ENCODE measurements at places on chromosomes 5 and 9.

GRCh38 chr5:111954516-111955395, 197.8 kb upstream of the NREP start:
- no peak for DNase-seq

DNA sequence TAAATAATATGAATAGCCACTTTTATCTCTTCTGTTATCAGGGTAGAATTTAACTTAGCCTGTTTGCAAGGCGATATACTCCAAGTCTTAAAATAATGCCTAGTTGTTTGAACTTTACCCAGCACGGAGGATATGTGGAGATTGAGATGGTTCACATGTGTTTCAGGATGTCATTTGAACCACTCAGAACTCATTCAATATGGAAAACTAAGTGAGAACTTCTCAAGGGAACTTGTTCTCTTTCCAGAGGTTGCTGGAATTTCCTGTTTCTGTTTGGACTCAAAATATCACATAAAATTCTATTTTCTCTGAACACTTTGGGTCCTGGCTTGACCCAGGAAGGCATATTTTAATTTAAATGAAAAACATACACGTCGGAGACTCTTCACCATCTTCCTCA, 139.1 kb upstream of the MYO10 start:
- DNase-seq, result no peak

- DNase-seq, result no peak
Measured at GRCh38 chr9:706606-707459, 134.7 kb upstream of the DMRT1 start.

GRCh38 chr5:152335461-152335860, 69.6 kb downstream of the NMUR2 start:
- DNase-seq, result no peak

DNA sequence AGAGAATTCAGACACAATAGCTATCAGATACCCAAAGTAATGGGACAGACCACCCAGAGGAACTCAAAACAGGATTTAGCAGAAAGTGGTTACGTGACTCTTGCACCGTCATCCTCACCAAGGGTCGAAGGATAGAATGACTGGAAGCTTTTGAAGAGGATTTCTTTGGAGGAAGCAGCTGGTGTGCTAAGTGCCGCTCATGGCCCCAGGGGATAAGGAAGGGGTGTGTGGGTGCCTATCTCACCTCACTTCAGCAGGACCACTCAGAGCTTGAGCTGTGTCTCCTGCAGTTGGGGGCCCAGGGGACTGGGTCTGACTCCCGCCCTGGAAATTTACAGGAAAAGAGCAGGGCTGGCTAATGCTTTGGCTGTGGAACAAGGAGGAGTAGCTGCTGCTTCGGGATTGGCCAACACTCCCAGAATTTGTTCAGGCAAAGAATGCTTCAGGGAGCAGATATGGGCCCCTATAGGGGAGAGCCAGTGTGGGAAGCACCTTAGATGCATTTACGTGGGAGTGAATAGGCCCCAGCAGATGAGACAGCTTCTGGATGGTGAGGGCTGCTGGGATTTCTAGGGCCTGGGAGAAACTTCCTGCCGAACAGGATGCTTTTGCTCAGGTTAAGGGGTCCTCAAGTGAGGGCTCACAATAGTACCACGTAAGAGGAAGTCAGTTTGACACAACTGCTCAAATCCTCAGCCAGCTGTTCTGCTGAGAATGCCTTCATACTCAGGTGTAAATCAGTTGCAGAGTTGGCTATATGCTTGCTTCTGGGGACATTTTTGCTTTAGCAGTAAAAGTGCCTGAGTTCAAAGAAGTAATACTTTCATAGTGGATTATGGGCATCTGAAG, 29.1 kb upstream of the TOMM5 start:
- no peak for DNase-seq

- DNase-seq, result no peak
Measured at GRCh38 chr5:59583151-59583809, 310.2 kb downstream of the PDE4D start.

DNA sequence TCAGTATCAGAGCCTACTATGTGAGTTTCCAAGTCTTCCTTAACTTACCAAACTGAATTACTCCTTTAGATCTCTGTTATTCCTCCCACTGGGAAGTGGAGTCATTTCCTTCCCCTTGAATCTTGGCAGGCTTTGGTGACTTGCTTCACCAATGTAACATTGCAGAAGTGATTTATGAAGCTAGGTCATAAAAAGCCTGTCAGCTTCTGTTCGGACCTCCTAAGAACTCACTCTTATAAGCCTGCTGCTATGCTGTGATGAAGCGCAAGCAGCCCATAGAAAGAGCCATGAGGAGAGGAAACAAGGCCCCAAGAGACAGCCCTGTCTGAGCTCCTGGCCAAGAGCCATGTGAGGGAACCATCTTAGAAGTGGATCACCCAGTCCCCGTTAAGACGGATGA, 14.2 kb upstream of the FOXB2 start:
- DNase-seq, result no peak

DNA sequence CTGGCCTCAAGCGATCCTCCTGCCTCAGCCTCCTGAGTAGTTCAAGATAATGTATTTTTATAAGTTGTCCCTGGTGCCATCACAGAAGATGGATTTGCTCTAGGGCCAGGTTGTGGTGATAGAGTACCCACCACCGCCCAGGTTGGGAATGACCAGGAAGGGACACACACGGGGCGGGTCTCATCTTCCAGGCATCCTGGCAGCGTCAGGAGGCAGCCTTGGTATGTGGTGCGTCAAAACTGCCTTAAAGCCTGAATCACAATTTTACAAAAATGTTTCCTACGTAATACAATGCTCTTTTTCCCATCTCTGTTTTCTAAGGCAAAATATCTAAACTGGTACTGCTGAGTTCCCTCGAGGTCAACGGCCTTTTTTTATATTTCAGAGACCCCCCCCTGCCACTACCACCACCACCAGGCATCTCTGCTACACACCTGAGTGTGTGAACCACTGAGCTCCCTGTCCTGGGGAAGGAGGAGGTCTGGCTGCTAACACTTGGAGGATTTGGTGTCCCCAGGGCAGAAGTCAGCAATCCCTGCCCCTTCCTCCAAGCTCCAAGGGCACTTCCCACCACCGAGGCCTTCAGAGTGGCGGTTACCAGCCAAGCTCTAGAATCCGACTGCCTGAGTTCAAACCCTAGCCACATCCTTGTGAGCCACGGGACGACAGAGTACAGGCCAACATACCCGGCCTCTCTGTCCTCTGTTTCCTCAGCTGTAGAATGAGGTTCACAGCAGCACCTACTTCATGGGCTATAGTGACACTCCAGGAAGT, 47.3 kb downstream of the SLC6A7 start:
- DNase-seq, result no peak

DNA sequence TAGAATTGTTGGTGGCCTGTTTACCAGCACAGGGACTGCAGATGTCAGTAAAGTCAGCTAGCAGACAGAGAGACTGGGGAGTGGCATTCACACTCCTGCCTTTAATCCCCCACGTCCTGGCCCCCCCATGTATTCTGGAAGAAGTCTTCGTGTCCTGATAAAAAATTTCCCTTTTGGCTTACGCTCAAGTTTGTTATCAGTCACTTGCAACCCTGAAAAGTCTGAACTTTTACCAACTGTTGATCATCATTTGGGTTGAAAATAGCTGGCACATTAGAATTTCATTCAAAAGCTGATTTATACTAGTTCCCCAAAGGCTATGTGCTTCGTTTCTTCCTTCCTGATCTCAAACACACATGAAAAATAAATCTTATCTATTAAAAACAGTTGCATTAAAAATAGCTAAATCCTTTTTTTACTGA, 5.8 kb upstream of the CRHBP start:
- DNase-seq, result no peak

DNA sequence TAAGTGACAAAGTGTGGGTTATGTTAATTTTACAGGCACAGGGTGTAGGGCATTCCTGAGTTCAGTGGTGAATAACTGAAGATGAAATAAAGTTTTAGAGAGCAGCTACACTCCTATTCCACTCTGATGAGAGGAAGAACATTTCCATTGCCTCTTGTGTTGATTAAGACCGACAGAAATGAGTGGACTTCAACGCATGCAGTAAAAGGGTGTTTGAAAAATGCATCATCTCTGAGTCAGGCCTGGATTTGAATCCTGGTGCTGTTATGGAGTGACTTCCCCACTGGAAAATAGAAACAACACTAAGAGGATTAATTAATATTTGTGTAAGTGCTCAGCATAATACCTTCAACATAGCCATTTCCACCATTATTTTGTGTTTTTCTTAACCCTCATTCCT, 86.3 kb downstream of the PRR16 start:
- DNase-seq, result no peak

DNA sequence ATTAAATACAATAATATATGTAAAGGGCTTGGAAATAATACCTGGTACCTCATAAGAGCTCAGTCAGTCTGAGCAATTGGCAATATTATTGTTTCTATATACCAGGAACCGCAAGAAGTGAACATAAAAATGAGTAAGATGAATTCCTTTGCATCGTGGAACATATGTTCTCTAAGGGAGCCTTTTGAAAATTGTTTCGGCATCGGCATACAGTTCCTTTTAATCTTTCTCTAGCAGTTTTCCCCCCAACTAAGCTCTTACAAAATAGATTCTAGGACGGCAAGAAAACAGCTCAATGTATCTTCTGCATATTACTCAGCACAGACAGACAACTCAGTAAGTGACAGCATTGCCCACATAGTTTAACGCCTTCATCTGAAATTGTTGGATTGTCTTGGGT, 426.6 kb upstream of the WWC1 start:
- no peak for DNase-seq

DNA sequence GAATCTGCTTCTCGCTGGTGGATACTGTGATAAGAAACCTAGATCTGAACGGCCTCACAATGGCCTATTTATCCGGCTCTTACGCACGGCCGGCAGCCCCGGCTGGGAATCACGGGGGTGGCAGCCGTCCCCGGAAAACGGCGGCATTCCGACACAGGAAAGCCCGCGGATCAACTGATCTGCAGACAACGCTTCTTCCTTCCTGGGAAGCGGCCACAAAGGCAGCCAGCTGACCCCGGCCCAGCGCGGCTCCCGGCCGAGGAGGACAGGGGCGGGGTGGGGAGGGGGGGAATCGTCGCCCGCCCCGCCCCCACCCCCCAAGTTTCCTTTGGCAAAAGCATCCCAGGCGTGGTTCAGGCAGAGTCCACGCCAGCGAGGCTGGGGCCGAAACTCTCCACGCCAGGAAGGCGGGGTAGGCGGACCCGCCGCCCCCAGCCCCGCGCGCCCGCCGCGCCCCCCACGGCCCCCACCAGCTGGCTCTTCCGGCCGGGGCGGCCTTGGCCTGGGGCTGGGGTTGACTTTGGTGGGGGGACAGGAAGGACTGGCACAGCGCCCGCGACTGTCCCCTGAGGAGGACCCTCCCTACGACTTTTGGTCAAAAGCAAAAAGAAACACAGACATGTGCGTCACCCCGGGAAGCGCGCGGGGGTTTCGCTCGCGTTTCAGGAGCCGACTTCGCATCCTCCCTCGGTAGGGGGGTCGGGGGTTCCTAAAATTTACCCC, 247.7 kb upstream of the ANKRD55 start:
- no peak for DNase-seq

DNA sequence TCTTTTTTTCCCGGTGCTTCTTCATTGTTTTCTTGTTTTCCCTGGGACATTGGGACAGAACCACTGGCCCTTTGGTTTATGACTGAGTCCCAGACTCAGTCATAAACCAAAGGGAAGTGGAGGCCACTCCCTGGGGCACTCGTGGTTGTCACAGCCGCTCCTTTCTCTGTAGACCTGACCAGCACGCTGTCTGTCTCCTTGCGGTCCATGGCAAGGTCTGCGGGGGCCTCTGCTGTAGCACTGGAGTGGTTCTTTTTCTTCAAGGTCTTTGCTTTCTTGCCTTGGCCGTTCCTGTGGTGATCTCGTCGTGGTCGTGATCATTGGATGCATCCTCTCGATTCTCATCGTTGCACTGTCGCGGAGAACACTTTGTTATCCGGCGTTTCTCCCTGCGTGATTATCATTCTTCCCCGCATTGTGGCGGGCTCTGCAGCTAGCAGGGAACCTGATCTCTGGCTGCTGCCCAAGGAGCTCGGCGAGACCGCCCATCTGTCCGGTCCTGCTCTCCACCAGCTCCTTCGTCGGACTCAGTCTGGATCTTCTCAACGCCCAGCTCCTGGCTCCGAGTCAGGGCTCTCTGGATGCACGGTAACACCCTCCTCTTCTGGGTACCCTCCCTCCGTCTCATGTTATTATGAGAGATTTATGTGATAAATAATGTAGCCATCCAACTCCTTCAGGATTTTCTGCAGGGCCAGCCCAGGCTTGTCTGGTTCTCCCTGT, 43.5 kb upstream of the MPDZ start:
- DNase-seq, result no peak

DNA sequence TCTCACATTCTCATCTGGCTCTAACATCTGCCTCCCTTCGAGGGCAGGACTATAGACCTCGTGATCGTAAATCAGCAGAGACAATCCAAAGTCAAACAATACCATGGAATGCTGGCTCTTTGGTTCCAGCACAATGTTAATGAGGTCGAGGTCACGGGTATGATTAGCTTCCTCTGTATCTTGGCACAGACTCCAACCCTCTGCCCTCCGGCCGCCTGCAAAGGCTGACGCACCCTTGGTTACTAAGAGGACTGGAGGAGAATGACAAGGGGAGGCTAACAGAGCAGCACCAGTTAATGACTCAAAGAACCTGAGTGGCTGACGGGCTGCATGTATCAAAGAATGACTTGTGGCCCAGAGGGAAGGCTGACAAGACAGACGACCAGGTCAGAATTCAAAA, 10.1 kb downstream of the LHFPL2 start:
- no peak for DNase-seq

DNA sequence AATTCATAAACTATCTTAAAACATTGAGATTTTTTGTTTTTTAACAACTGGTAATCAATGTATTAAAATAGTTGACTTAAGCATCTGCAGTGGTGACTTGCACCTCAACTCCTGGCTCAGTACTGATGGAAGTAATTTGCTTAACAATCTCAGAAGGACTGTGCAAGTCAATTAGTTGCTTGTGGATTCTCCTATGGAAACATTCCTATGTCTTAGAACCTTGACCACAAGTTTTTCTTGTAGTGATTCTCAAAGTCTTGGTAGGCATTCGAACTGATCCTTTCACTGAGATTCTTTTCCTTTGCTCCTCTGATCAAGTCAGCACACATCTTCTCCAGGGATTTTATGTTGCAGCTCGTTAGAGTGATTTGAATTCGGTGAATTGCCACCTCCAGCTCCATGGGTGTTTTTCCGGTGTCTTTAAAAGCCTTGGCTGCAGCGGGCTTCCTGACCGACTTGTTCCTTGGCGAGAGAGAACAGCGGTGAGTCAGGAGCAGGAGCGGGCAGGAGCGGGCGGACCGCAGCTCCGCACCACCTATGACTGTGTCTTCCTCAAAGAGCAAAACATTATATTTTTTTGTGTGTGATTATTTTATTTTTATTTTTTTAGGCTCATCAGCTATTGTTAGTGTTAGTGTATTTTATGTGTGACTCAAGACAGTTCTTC, 21.1 kb downstream of the HMGXB3 start:
- DNase-seq, result no peak

DNA sequence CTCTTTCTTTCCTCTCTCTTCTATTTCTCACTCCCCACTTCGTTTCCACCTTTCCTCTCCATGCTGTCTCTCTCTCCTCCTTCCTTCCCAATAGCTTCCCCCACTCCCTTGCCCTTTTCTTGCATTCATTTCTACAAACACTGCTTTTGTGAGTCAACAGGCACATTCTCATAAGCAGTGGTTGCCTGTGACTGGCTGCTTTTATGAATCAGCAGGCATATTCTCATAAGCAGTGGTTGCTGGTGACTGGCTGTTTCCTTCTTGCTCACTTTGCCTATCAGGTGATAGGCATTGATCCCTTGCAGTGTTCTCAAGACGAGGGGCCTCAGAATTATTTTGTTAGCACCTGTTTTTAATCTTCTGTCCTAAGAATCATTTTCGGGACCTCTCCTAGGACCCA, 116.1 kb upstream of the ACTBL2 start:
- peak; percentile 22 for DNase-seq

GRCh38 chr9:8085986-8086385, 286.4 kb upstream of the DMAC1 start:
- no peak for DNase-seq
